ENCODE measurements at places on chromosomes 3 and 15.

DNA sequence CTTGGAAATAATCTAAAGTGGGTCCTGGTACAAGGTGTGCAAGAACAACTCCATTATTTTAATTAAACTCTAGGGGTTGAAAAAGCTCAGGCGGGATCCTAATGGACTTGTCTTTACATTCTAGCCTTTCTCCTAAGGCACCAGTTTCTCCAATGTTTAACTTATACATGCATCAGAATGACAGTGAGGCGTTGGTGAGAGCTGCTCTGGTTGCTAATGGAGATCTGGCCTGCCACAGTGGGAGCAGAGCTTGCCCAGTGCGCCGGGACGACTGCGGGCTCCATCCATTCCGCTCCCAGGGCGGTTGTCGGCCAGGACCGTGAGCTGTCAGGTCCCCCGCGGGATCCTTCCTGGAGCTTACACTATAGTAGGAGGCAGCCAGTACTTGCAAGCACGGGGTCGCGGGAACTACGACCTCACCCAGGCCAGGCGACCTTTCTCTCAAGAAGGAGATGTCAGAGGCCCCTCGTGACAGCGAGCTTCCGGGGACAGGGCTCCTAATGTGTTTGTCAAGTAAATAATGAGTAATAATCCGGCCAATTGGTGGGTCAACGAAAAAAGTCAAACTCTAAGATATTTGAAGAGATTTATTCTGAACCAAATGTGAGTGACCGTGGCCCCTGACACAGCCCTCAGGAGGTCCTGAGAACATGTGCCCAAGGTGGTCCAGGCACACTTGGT lies 991 bp upstream of the HIGD1A start:
- DNase-seq, result peak; percentile 60

GRCh38 chr3:141476033-141476432 lies 10.8 kb upstream of the RASA2 start:
- DNase-seq, result no peak

DNA sequence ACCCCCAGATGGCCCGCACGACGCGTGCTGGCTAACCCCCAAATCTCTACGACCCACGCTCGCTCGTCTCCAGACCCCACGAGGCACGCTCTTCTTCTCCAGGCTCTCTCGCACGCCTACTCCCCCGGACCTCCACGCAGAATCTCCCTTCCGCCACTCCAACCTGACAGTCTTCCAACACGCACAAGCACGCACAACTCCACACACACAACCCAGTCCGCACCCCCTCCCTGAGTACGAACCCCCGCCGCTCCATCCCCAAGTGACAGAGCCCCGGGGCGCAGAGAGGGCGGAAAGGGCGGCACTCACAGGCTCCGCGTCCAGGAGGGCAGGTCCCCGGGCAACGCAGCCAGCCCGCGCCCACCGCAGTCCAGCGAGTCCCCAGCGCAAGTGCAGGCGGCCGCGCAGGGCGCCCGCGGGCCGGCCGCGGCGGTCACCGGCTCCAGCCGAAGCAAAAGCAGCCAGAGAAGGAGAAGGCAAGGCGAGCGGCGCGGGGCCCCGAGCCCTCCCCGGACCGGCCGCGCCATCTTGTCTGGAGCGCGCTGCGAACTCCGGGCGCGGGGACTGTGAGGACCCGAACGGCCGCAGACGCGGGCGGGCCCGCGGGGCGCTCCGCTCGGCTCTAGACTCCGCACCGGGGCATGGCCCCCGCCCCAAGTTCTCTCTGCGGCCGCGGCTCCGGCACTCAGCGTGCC lies 794 bp downstream of the LRIG1 start:
- DNase-seq, result peak; percentile 79

DNA sequence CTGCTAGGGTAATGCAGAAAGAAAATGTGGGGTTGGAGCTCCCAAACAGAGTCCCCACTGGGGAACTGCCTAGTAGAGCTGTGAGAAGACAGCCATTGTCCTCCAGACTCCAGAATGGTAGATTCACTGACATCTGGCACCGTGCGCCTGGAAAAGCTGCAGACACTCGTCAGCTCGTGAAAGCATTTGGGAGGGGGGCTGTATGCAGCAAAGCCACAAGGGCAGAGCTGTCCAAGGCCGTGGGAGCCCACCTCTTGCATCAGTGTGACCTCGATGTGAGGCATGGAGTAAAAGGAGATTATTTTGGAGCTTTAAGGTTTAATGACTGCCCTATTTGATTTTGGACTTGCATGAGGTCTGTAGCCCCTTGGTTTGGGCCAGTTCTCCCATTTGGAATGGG lies 242.9 kb downstream of the VGLL3 start:
- DNase-seq, result no peak

- DNase-seq, result no peak
Measured at GRCh38 chr3:169308654-169309250, 354.8 kb downstream of the MECOM start.

GRCh38 chr3:156131241-156131640 lies 10.9 kb downstream of the KCNAB1 start:
- DNase-seq, result no peak

DNA sequence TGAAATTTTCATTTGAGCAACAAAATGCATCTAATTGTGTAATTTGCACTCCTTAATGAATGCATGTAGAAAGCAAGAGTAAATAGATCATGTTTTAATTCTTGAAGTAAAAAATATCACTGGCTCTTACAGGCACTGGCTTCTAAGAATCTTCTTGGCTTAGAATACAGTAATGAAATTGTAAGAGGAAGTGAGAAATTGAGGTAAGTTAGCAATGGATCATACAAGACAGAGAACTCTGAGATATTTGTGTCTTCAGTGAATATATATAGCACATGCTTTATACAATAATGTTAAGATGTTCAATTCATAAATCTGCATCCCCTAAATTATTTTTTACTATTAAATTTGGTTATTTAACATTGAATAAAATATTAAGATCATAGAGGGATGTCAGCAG lies 465.0 kb downstream of the CNTN3 start:
- DNase-seq, result no peak

Measured in retina (tissue), 1 donor.